ENCODE measurements at places on chromosomes 1 and 21.

GRCh38 chr1:18411820-18412641, 68.7 kb upstream of the KLHDC7A start:
- DNase-seq = no peak

DNA sequence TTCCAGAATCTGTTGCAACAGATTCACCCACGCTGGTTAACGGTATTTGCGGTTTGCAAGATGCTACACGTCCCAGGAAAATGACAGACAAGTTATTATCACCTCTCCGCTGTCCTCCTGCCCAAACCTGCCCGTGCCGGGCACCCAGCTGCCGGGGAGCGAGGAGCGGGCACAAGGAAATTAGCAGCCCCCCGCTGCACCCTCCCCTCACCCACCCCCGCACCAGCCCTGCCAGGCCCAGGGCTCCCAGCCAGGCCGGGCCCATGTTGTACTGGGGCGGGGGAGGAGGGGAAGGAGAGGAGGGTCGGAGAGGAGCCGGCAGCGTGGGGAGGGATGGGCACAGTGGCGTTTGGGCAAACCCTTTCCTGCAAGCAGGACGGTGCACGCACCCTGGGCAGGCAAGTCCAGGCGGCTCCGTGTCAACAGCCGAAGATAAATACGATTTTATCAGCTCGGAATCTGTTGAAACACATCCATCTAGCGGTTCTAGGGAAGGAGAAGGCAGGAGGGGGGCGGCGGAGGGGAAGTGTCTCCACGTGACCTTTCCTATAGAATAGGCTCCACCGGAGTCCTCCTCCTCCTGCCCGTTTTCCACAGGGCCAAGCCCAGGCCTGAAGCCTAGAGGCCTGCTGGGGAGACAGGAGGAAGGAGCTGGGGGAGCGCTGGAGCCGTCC, 35.1 kb upstream of the CCDC27 start:
- DNase-seq = no peak

- no peak for DNase-seq
These were observed 9.4 kb downstream of the CORT start for GRCh38 chr1:10459184-10459583.

- no peak for DNase-seq
These were observed 113.9 kb downstream of the CAPN8 start for GRCh38 chr1:223551610-223552009.
